Panc1 (cell line): ENCODE measurements at places on chromosomes 3 and 15.

DNA sequence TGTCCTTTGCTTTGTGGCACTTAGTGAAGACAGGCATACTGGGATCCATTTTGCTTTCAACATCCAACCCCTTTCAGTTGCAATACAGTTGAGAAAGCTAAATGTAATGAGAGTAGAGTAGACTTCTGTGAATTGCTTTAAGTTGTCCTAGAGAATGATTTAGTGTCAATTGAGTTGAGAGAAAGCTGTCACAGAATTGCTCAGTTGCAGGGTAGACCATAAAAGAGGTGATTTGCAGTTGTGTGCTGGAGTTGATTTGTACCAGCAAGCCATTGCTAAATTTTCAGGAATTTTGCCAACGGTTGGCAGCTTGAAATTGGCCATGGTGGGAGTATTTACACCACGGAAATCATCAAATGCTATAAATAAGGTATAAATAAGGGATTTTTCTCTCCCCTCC lies 2.2 kb downstream of the ABHD5 start:
- no peak for DNase-seq

GRCh38 chr15:37788330-37788729 lies 146.1 kb upstream of the TMCO5A start:
- no peak for DNase-seq

DNA sequence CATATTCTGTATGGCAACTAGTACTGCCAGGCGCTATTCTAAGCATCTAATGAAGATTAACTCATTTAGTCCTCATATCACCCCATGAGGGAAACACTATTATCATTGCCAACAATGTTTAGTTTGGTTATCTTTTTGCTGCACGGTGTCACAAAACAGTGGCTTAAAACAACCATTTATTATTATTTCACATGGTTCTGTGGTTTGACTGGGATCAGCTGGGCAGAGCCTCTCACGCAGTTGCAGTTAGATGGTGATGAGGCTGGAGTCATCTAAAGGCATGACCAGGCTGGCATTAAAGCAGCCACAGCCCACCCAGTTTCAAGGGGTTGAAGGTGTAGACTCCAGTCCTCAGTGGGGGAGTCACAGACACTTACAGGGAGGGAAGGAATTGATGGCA lies 32.8 kb upstream of the RASA2 start:
- no peak for DNase-seq

DNA sequence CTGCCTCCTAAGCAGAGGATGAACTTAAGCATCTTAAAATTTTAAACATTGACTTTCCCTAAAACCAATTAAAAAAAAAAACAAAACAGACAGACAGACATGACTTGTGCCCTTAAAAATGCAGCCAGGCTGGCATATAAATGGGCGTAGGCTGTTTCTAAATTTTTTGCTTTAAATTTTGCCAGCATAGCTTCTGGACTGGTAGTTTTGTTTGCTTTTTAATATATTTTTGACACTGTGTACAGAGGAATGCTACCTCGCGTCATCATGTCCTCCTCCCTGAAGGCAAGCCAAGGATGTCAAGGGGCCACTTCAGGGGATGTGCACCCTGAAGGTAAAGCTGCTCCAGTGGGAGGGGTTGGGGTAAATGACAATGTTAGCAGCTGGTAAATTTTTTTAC lies 134.8 kb downstream of the PGPEP1L start:
- DNase-seq, result no peak

DNA sequence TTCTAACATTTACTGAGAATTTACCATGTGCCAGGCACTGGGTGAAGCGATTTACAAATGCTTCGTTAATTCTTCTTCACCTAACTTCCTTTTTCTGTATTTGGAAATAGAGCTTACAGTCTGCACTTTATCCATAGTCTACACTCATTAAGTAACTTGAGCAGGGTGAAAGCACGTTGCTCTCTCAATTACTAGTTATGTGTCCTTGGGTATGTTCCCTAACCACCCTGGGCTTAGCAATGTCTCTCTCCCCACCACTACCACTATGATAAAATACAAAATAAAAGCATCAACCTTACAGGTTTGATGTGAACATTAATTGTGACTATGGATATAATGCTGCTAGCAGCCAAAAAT lies 172.9 kb upstream of the SLC2A2 start:
- DNase-seq, result no peak

DNA sequence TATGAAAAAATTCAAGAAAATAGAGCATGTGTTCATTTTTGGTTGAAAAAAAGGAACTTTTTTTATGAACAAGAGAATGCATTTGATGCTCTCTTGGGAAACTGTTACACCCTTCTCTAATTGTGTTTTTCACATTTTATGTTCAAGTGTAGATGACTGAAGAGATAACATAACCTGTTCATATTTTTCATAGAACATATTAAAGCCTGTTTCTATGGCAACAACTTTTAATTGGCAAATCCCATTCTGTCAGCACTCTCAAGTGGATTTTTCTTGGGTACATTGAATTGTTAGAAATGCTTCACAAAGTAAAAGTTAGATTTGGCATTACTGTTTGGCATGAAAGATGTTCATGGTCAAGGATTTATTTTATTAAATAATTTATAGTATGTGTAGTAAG lies 117.5 kb downstream of the MBNL1 start:
- DNase-seq, result no peak

- no peak for DNase-seq
Observed at GRCh38 chr3:186432189-186432588, 70.2 kb upstream of the DGKG start.

DNA sequence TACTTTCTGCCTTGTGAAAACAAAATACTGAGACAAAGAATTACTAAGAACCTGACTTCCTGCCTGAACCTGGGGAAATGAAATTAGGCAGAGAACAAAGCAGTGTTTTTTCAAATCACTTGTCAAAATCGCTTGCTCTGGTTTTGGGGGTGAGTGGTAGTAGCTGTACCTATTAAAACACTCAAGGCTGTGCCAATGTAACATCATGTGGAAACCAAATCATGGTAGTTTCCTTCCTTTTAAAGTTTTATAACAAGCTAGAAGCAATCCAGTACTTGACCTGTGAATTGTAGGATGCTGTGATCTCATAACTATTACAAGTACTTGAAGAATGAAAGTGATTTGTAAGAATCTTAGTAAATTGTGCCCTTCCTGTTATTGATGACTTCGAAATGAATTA lies 6.7 kb downstream of the CMTM8 start:
- DNase-seq, result no peak

- no peak for DNase-seq
Observed at GRCh38 chr15:47184003-47184907, 533.0 kb upstream of the SEMA6D start.

DNA sequence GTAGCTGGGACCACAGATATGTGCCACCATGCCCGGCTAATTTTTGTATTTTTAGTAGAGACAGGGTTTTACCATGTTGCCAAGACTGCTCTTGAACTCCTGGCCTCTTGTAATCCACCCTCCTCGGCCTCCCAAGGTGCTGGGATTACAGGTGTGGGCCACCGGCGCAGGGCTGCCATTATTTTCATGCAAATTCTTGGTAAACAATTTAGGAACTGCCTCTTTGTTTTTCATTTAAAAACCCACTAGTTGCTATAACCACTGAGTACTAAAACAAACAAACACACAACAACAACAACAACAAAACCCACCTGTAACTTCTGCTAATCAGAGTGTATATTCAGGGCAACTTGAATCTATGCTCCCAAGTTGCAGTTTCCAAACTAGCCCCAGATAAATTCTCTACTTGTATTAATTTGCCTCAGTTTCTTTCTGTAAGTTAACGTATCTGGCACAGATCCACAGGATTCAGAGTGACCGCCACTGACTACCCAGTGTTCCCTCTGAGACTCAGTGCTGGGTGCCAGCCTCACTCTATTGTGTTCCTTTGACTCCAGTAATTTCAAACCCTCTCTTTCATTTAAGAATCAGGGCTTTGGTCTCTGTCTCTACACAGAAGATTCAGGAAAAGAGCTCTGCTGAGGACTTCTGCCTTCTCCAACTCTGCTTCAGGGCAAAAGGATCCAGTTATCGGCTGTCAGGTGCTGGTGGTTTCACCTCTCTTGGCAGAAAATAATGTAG lies 18.6 kb upstream of the ZNF710 start:
- DNase-seq, result no peak

- no peak for DNase-seq
Observed at GRCh38 chr3:69219101-69219708, 96.8 kb upstream of the LMOD3 start.

DNA sequence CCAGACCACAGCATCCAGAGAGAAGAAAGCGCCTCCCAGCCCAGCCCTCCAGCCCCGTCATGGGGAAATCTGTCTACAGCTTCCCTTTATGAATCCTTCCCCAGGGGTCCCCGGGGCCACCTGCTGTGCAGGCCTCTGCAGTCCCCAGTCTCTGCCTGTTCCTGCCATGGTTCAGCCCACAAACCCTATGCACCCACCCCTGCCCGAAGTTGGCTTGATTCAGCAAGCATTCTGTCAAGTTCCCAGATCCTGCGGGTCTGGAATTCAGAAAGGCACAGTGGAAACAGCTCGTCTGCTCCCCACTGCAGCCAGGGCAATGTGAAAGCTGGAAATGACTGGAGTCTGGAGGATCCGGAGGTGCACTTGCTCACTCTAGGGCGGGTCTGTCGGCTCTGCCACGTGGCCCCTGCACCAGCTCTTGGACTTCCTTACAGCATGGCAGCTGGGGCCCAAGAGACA lies 2.9 kb upstream of the OCA2 start:
- DNase-seq, result no peak

DNA sequence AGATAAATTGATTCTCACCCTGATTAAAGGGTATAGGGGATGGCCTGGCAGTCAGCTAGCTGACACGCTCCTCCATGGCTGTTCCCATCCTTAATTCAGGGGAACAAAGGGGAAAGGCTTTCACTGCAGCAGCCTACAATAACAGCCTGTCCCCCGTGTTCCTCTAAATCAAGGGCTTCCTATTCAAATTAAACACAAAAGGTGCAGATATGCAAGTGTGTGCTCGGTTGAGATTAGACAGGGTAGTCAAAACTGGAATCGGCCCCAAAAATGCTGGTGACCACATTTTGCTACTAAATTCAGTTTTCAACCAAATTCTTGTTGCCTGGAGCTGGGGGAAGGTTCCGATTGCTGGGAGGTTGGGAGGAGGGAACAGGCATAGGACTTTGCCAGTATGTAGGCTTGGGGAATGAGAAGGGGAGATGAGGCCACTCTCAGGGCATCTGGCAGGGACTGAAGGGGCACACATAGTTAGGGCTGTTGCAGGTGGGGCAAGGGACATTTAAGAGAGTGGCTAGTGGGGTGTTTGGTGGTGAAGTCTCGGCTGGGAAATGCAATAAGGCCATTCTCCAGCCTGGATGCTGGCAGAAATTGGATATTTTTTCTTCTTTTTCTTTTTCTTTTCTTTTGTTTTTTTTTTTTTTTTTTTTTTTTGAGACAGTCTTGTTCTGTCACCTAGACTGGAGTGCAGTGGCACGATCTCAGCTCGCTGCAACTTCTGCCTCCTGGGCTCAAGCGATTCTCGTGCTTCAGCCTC lies 32.9 kb upstream of the CTSH start:
- DNase-seq, result no peak

GRCh38 chr3:169955406-169955805 lies 11.2 kb upstream of the SEC62 start:
- no peak for DNase-seq

GRCh38 chr3:59573911-59574310 lies 524.1 kb upstream of the CFAP20DC start:
- no peak for DNase-seq

- no peak for DNase-seq
Observed at GRCh38 chr3:170488802-170489201, 70.1 kb downstream of the CLDN11 start.

GRCh38 chr15:73602446-73602843 lies 30.7 kb downstream of the NPTN start:
- DNase-seq, result no peak

- DNase-seq, result no peak
Observed at GRCh38 chr3:8567784-8568575, 66.4 kb downstream of the LMCD1 start.

DNA sequence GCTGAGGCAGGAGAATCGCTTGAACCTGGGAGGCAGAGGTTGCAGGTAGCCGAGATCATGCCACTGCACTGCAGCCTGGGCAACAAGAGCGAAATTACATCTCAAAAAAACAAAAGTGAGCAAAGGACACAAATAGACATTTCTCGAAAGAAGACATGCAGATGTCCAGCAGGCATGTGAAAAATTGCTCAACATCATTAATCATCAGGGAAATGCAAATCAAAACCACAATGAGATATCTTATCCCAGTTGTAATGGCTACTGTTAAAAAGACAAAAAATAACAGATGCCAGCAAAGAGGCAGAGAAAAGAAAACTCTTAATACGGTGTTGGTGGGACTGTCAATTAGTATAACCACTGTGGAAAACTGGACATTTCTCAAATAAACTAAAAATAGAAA lies 20.9 kb downstream of the ASB7 start:
- no peak for DNase-seq

GRCh38 chr3:14623569-14624051 lies 28.0 kb upstream of the CCDC174 start:
- DNase-seq, result no peak

GRCh38 chr15:29844290-29844903 lies 22.1 kb upstream of the TJP1 start:
- no peak for DNase-seq

- DNase-seq, result no peak
Observed at GRCh38 chr15:36218991-36219390, 360.4 kb upstream of the CDIN1 start.

- DNase-seq, result no peak
Observed at GRCh38 chr3:5733995-5734394, 546.5 kb downstream of the EDEM1 start.

- no peak for DNase-seq
Observed at GRCh38 chr3:177371888-177372287, 174.6 kb upstream of the TBL1XR1 start.

- DNase-seq, result no peak
Observed at GRCh38 chr15:76625267-76625666, 279.9 kb downstream of the SCAPER start.

DNA sequence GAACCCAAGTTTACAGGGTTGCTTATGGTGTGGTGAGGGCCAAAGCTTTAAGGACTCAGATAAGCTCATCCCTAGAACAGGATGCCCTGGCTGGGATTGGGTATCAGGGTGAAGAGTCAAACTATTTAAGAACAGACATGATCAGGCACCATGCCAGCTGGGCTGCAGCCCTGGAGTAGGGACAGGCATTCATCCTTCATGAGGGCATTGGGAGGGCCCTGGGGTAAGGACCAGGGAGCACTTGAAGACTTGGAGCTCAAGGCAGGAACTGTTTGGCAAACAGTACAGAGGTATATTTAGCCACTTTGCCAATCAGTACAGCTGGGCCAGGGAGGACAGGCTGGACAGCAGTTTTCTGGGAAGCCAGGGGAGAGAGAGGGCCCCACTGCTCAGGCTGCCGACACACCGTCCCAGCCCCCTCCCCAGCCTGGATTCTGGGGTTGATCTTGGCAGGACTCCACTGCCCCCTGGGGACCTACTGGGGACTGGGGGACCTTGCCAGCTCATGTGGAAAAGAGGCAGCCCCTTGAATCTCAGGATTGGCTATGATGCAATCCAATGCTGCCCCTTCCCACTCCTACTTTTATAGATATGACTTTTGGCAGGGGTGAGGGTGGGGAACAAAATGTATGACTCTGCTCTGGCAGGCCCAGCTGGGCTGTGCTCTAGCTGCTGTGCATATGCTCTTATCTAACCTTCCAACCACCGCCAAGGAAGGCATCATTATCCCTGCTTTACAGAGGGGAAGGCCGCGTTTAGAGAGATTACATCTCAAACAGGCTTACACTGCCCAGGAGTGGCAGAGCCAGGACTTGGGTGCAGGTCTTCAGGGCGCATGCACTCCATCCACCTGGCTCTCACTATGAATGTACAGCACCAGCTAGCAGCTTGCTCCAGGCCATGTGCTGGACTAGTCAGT lies 2.3 kb downstream of the PLA2G4E start:
- DNase-seq, result no peak

- DNase-seq, result no peak
Observed at GRCh38 chr3:55467099-55467498, 20.0 kb downstream of the WNT5A start.
